ENCODE measurements at places on chromosomes 1 and 21.
A peak's percentile ranks its signal among the peaks of the same experiment; 100 is the strongest.

- DNase-seq, result no peak
These were observed 417.9 kb downstream of the KIF26B start for GRCh38 chr1:245572709-245573108.

DNA sequence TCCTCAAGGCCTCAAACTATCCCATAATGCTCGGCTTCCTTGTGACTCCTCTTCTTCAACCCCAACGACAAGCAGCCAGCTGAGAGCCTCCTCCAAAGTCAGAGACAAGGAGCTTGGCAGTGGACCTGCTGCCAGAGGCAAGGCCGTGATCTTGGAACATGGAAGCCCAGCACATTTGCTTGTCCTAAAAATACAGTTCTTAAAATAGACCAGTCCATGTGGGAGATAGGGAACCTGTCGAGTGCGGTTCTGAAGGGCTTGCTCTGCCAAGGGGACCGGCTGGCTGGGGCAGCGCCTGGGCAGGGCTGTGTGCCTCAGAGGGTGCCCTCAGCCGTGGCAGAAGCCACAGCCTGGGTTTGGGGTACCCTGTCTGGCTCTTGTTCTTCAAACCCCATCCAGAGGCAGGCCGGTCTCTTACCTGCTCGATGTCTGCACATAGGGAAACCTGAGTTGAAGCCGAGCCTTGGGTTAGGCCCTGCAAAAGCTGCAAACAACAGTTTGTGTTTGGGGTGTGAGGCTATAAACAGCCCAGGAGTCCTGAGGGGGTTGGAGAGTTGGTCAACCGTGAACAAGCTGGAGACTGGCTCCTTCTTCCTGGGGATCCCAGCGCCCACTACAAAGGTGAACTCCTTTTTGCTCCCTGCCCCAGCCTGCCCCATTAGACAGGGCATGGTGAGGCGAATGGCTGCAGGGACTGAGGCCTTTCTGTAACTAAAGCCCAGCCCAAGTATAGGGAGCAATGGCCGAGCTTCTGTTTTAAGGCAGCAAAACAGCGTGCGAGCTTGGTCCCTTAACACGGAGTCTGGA lies 228.8 kb downstream of the CAMTA1 start:
- DNase-seq, result no peak

DNA sequence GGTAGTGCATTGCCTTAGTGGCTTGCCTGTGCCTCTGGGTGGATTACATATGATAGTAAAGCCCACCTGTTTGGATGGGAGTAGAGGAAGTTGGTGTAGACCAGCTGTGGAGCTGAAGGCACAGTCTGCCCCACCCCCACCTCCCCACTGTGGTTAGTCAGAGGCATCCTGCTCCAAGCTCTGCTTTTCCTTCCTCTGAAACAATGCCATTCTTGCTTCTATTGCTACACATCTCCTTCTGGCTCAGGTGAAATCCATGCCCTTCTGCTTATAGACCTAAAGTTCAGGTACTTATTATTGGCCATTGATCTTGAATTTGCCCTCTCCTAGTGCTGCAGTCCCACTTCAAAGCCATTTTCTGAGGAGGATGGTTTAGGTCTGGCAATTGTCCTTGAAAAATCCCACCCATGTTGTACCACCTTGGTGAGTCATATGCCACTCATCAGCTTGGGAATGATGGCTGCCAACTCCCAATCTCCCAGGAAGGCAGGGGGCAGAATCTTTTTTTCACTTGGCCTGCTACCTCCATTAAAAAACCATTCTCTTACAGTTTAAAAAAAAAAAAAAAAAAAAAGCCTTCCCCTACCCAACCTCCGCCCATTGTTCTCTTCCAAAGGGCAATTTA lies 6.7 kb upstream of the TXLNA start:
- no peak for DNase-seq

DNA sequence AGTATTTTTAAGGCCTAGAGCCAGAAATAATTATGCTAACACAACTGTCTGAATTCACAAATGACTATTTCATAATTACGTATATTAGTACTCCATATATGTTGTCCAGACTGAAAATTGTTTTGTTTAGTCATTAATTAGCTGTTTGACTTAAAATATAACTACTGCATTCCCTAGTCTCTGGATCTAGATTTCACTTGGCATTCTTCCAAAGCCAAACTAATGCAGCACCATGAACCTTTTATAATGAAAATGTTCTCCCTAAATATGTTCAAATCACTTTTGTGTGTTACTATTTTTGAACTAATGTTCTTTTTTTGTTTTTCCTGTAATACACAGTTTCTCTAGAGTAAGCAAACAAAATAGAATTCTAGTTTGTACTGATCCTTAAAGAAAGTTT lies 46.1 kb downstream of the CAMTA1 start:
- no peak for DNase-seq

GRCh38 chr1:38052750-38053415 lies 6.3 kb upstream of the POU3F1 start:
- DNase-seq, result no peak

DNA sequence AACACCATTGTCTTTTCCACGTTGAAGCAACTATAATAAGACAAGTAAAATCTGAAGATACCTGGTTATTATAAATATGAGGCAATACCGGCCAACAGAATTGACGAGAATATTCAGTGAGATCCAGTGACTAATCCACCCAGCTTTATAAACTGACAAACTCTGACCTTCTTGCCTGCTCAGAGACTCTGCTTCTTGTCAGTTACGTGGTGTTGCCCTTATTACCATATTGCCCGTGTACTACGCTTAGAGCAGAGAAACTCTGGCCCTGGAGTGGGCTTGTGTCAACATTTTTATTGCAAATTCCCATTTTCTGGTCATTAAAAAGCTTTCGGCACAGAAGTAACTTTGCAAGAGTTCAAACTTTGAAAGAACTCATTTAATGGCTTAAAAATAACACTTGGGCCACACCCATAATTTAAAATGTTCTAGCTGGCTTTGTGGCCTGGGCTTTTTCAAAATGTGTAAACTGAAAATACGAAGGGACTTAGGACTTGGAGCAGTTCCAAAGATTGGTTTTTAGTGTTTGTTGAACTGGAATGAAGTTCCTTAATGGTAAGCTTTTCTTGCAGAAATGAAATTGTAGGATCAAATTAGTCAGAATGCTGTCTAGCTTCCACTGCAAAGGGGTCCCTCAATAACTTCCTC lies 266.2 kb downstream of the LMO4 start:
- no peak for DNase-seq

GRCh38 chr1:104878203-104878909 lies 1128.7 kb downstream of the AMY1C start:
- no peak for DNase-seq

GRCh38 chr1:45493116-45493697 lies 2.2 kb upstream of the TESK2 start:
- DNase-seq, result peak; percentile 63

GRCh38 chr1:72432645-72433267 lies 150.4 kb upstream of the NEGR1 start:
- DNase-seq, result peak; percentile 6

GRCh38 chr1:232851532-232851931 lies 46.3 kb downstream of the MAP10 start:
- DNase-seq, result no peak

GRCh38 chr1:33842348-33842747 lies 21.5 kb upstream of the HMGB4 start:
- DNase-seq, result no peak

GRCh38 chr1:47228644-47229030 lies 3.4 kb downstream of the TAL1 start:
- DNase-seq, result no peak

DNA sequence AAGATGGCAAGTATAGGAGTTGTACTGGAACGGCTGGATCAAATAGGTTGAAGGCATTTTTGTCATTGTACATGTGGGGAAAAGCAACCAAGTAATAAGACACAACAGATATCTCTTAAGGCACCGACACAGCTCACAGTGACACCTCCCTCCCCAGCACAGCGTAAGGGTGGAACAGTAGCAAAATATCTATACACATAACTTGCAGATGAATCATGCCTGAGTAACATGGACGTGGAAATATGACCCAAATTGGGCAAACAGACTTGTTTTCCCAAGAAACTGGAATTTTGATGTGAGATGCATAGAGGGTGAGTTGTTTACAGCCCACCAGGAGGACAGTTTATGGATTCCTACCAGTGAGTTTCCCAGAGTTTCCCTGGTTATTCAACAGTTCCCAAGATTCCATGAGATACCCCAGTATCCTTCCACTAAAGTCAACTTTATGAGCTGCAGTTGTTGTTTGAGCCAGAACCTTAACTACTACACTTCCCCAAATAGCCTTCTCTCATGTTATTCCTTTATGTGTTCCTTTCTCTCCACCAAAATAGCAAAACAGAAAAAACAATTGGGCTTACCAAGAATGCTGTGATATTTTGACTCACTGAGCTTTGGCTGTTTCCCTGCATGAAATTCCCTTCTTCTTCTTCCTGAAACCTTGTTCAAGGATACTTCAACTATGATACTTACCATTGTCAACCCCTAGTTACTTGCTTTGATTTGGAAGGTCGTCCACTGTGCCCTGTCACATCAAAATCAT lies 7.1 kb upstream of the DR1 start:
- no peak for DNase-seq

- DNase-seq, result no peak
These were observed 73.3 kb upstream of the ZC3H11B start for GRCh38 chr1:219686171-219686570.

- no peak for DNase-seq
These were observed 8.0 kb upstream of the PKP1 start for GRCh38 chr1:201275253-201275666.

- no peak for DNase-seq
These were observed 678.1 kb upstream of the CXADR start for GRCh38 chr21:16834791-16835190.

DNA sequence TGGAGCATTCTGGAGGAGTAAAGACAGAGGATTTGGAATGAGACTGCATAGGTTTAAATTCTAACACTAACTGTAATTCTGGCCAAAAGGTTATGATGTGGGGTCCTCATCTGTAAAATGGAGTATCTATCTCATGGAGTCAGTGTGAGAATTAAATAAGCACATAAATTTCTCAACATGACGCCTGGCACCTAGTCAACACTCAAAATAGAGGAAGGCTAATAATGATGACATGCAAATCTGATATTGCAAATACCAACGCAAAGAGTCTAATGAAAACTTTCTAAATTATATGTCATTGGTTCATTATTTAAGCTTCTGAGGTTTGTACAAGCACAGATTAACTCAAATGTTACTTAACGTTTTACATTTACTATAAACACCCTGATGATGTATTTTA lies 29.6 kb downstream of the APP start:
- DNase-seq, result peak; percentile 72

All from inflammatory macrophage (primary cell).